ENCODE measurements at places on chromosomes 4 and X.

DNA sequence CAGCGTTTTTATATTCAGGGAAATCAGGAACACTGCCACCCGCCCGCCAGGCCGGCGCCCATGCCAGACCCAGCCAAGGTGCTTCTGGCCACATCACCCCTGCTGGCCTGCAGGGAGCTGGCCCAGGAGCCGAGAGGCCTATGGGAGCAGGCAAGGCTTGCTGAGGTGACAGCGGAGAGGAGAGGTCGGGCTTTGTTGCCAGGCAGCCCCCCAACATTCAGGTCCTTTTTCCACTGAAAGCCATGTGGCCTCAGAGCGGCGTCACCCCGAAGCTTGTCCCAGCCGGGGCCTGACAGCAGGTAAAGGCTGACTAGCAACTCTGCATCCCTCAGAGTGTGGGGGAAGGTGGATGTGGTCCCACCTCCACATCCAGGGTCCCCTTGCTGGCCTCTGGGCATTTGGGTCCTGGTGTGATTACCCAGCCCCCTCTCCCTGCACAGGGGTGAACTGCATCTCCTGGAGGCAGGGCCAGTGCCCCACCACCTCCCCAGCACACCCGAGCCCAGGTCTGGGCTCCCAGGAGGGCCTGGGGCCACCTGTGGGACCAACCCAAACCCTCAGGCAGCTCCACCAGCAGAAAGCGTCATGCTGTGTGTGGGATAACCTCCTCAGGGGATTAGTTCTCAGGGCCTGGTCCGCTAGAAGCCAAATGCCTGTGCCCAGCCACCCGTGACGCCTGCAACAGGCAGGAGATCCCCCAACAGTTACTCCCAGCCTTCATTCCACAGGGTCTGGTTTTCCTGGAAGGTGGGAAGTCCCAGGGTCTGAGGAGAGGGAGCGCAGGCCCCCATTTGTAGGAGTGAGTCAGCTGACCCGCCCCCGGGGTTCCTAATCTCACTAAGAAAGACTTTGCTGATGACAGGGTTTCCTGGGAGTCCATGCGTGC, at the start of gene PDE6B:
Gene PDE6B (plus strand): TSS at position 869 of the 886 bp plus-strand sequence. CDS start 54 bp downstream, outside the sequence.
- DNase-seq, result no peak

GRCh38 chr4:9916346-9916745, 105.0 kb downstream of the SLC2A9 start:
- DNase-seq, result no peak

GRCh38 chr4:156941940-156942548, 29.6 kb downstream of the PDGFC start:
- no peak for DNase-seq

DNA sequence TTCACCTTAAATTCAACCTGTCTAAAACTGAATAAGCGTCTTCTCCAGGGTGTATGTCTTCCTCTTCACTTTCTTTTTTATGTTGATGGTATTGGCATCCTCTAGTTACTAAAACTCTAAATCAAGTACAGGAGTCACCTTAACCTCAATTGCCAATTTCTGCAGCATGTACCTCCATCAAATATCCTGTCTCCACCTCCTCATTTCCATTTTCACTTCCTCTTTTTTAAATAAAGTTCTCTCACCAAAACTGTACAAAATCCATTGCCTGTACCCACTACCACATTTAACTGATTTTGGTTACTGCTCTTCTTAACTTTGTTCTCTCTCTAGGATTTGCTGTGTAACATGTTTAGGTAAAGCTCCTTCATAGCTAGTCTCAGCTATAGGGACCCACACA, 9.2 kb upstream of the NPFFR2 start:
- DNase-seq, result no peak

DNA sequence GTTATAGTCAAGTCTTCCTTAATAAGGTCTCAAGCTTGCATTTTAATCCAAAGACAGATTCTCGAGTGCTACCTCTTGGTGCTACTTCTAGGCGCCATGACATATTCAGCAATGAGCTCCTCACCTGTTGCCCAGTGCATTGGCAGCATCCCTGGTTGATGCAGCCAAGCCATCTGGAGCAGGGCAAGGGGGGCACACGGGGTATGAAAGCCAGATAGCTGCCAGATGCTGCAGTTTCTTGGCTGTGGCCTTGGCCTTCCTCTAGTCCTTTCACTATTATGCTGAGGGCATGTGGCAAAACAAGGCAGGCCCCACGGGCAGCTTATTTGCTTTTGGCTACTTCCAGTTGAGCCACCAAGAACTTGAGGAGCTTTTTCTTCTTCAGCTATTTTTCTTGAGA, 168.6 kb upstream of the PGRMC2 start:
- DNase-seq, result no peak

DNA sequence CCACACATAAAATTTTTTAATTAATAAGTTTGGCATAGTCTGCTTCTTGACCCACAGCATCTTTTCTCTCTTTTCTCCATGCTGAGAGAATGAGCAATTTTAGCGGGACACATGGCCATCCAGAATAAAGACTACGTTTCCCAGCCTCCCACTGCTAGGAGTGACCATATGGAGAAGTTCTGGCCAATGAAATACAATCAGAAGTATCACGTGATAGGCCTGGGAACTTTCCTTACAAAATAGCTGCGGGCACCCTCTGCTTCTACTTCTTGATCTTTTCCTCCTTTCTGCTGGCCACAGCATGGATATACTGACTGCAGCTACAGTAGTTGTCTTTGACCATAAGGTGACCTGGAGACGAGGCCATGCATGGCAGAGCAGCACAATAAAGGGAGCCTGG, 348.0 kb downstream of the BCOR start:
- no peak for DNase-seq

GRCh38 chrX:125132274-125132673, 187.4 kb upstream of the TEX13C start:
- DNase-seq, result no peak

GRCh38 chr4:165439981-165440380, 61.2 kb downstream of the CPE start:
- DNase-seq, result no peak

DNA sequence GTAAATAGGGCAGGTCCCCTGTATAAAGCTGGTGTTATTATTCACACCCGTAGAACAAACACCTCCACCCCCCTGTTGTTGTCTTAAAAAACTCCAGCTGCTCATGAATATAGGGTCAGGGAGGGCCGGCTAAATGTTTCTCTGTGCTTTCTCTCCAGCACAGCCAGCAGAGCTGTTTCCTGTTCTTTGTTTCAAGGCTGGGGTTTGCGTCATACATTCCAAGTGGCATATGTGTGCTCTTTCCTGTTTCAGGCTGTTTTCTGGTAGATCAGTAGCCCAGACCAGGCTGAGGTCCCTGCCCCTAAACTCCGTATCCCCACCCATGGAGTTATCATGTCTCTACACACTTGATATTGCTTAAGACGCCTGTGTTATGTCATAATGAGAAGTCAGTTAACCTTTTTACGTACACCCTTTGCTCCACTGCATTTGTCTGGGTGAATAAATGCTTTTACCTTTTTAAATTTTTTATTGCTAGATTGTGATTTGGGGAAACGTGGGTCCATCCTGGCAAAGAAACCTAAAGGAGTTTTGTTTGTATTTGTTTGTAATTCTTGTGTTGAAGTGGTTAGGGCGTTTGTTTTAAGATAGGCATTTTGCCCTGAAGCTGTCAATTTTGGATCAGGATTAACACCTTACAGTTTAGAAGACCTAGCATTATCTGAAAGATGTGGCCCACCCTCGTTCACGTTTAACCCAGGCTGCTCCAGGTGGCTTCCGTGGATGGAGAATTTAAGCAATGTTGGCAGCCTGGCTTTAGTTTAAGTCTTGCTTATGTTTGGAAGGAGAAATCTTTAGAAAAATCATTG, 3.3 kb downstream of the KLF3 start:
- no peak for DNase-seq

- DNase-seq, result peak; percentile 70
Measured at GRCh38 chr4:73740353-73740778, at the start of gene CXCL8. Gene CXCL8, plus strand, starts transcription at chr4:73740569. Its CDS starts 90 bp downstream, at chr4:73740659.

DNA sequence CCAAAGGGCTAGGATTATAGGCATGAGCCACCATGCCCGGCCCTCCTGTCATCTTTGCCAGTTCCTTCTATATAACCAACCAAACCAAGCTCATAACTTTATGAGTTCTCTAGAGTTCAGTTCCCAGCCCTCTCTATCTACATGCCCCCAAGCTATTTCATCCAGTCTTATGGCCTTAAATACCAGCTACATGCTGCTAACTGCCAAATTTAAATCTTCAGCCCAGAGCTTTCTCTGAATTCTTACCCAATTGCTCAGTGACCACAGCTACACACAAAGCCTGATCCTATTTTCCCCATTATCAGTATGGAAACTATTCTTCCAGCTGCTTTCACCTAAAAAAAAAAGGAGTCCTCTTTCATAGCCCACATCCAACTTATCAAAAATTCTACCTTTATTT, 23.1 kb downstream of the TMEM184C start:
- DNase-seq, result no peak

GRCh38 chrX:46864606-46865005, 27.8 kb downstream of the RP2 start:
- no peak for DNase-seq

Measured in Right ventricle myocardium inferior (tissue), 1 donor.